Gastroesophageal sphincter (tissue), 4 donors: ENCODE measurements at places on chromosomes 3 and 15. TPM values are rescaled to one million over a fixed set of nuclear protein-coding genes. Genes with fewer than 3 reads are reported as not detected.

GRCh38 chr15:45785897-45786296 is 151.1 kb downstream of the SQOR start:
- no peak for ATAC-seq

The CIDEC gene
- not detected for total RNA-seq

- no peak for ATAC-seq
These were observed 175.2 kb downstream of the TAFA4 start for GRCh38 chr3:68757157-68757556.

DNA sequence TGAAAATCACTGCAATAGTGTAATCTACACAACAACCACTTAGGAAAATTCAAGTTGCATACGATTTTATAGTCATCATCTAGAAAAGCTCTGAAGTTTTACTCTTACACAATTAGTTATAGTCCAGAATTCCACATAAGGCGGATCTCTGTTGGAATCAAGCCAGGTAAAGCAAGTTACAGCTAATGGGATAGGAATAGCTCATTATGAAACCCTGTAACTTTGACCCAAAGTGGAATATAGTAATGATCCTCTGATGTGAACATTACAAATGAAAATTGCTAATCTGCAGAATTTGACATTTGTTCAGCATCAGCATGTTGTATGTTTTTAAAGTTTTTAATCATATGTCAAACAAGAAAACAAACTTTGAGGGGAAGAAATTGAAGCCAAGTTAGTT is 4.4 kb downstream of the CERS3 start:
- no peak for ATAC-seq

DNA sequence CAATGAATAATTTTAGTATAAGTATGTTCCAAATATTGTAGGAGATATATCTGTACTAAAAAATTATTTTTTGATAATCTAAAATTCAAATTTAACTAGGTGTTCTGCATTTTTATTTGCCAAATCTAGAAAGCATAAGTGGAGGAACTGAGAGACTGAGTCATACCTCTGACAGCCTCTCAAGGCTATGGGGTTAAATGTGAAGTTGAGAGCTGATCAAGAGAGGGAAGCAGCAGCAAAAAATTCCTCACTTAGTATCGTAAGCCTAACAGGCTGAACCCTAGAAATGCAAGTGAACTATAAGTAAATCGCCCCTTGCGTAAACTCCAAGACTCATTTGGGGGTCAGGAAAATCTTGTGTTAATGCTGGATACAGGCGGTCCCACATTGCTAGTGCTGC is 12.8 kb upstream of the TOPAZ1 start:
- ATAC-seq = no peak

The CILP gene
- 57.0 TPM for total RNA-seq

DNA sequence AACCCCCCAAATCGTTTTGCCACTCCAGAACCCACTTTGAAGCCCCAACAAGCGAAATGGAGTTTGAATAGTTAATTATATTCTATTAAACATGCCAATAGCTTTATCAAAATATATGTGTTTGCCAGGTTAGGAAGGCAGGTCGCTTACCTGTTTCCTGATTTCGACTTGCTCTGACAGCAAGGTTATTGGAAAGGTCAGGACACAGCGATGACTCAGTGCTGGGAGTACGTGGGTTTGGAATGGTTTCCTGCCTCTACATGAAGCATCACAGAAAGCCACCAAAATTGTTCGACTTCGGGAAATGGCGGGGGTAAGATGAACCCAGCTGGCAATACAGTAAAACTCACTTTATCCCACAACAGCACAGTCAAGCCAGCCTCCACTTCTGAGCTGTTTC is 135.6 kb upstream of the ABI3BP start:
- ATAC-seq = no peak

GRCh38 chr3:65953881-65954733 is 84.6 kb downstream of the MAGI1 start:
- no peak for ATAC-seq

The HSPBAP1 gene
- total RNA-seq = 11.2 TPM

DNA sequence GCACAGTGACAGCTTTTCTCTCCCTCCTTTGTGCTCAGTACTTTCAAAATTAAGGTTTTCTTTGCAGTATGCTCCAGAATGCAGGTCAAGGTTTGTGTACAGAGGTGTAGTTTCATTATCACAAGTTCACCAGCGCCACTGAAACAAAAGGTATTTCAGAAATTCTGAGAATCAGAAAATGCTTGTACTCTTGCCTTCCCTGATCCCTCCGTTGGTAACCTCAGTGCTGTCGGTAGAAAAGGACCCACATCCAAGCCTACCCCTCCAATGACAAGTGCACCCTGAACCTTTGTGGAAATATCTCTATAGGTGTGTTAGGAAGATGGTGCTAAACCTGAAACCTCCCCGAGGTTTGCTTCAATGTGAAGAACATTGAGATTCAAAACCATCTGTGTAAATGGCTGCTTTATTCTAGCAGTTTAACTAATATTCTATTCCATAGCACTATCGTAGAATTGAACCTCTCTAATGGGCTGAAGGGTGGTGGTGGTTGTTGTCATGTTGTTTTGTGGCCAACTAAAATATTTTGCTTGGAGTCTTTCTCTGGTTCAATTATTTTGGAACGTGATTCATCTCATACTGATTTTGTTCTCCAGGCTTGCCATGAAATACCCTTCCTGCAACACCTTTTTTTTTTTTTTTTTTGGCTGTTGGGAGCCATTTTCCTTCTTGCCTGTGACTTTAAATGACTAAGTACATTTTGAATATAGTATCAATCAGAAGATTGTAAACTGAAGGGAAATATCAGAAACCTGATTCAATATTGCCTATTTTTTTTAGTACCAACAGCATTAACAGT is 20.7 kb downstream of the ZBTB38 start:
- no peak for ATAC-seq

DNA sequence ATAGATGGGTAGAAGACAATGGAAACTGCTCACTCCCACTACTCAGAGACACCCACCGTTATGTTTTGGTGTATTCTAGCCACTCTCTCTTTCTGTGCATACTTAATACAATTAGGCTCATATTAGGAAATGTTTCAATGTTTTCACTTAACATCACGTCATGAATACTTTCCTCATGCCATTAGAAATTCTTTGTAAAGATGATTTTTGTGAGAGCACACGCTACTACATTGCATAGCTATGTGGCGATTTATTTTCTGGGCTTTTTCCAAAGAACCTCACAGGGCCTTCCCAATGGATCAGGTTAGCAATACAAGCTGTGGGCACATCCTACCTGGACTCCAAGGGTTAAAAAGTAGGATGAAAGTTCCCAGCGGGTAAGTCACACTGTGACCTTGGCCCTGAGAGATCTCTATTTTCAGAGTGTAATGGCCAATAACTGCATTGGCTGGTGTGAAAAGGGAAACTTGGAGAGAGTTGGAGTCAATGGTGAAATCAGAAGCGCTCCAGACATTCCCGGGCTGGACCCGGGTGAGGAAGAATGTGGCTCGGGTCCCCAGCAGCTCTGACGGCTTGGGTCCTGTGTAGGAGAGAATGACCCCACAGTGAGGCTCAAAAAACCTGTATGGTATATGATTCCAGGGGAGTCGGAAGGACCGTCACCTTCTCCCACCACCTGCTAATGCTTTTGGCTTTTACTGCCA is 25.8 kb upstream of the TGM5 start:
- peak; percentile 39 for ATAC-seq

- ATAC-seq = peak; percentile 67
These were observed 235.9 kb downstream of the LPP start for GRCh38 chr3:188389711-188390342.

DNA sequence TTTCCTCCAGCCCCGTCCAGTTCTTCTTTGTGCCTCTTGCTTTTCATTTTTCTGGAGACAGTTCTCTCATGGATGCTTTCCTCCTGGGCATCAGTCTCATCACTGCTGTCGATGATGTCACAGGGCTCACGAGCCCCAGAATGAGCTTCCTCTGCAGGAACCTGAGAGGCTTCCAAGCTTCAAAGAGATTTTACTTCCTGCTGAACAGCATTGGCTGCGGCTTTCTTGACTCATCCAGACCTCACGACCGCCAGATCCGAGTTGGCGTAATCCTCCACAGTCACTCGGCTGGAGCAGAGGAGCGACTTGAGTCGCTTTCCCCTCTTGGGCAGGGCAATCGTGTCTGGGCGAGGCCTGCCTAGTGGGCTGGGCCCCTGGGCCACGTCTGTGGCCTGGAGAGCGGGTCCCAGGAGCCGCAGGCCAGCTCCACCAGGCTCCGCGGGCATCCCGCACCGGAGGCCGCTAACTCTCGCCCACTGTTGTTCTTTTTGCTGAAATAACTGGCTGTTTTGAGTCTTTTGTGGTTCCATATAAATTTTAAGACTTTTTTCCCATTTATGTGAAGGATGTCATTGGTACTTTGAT is 20.8 kb upstream of the FAN1 start:
- ATAC-seq = no peak

DNA sequence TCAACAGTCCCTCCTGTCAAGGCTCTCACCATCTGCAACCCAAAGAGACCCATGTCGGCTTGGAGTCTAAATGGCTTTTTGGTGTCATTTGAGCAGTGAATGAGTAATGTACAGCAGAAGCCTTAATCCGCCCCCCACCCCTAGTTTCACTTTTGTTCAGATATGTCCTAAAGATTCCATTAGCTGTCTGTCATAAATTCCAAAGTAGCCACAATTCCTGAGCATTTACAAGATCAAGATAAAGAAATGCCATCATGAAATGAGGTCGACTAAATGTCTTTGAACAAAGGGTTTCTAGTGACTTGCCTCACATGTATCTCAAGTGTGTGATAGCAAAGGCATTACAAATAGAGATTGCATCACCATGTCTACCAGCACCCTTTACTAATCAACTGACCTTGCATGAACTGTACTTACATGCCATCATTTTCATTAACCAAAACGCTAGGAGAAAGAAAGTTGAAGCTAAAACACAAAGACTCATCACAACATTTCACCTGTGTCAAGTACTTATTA is 123.8 kb upstream of the PHLDB2 start:
- peak; percentile 52 for ATAC-seq

DNA sequence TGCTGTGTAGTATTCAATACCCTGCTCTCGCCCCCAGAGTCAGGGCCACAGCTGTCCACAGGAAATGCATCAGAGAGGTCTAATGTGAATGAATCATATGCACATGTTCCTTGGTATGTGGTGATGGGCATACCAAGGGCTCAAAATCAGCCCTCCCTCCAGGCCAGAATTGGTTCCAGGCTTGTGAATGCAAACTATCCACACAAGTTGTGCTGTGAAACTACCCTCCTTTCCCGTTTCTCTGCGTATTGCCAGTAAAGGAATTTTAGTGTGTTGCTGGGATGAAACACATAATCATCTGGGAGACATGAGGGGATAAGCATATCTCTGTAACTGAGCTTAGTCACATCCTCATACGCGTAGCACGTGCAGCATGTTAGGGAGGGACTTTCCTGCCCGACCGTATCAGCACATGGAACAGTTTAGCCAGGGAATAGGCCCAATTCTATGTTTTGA is 9.2 kb upstream of the MME start:
- peak; percentile 43 for ATAC-seq

GRCh38 chr15:42111924-42112323 is 17.6 kb upstream of the PLA2G4D start:
- ATAC-seq = no peak

The JAGN1 gene
- total RNA-seq = 33.8 TPM

The PTPRG gene
- 81.9 TPM for total RNA-seq

GRCh38 chr3:43285644-43286043 is 696 bp upstream of the SNRK start:
- no peak for ATAC-seq

DNA sequence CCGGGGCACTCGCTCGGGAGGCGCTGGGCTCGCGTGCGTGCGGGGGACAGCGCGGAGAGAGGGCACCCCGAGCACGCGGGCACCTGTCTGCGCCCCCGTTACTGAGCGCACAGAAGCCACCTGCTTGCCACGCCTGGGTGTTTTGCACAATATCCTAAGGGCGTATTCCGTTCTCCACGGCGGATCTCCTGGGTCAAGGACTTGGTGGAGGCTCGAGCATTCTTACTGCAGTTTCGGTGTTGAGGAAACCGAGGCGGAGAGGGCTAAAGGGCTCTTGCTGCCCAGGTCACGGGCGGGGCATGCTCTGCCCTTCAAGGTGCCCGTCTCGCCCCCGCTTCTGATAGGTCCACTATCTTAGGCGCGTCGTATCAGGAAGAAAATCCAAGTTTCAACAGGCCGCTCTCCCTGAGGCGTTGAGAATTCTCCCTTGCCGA is 526 bp downstream of the GPD1L start:
- ATAC-seq = peak; percentile 10

The SQOR gene
- 66.6 TPM for total RNA-seq

DNA sequence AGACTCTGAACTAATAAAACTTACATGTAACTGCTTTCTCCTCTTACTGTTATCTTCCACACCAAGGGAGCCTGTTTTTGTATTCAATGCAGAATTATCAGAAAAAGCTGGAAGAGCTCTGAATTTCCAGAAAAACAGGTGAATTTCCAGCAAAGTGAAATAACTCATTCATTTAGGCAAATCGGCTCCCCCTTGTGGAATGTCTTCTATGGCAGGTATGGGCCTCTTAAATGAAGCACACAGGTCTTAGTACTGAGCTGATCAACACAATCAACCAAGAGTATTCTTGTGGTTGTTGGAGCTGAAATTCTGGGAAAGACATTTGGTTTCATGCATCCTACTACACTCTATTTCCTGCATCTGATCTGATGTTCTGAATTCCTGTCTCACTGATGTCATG is 31.0 kb upstream of the PTPRG start:
- no peak for ATAC-seq

GRCh38 chr3:125231895-125232294 is 19.3 kb upstream of the SLC12A8 start:
- ATAC-seq = no peak

The ARNT2 gene
- 6.7 TPM for total RNA-seq

The TRPM1 gene
- not detected for total RNA-seq
